Stimulated activated CD4-positive, alpha-beta T cell treated with anti-CD3 and anti-CD28 coated beads, Interleukin-4, amount 100 ng/mL, for 24 hours (primary cell): ENCODE measurements at places on chromosomes 1 and 21.

GRCh38 chr1:26788836-26789611, 1.3 kb downstream of the PIGV start:
- peak; percentile 92 for DNase-seq

GRCh38 chr1:219076326-219076937, 97.2 kb upstream of the LYPLAL1 start:
- DNase-seq: no peak

GRCh38 chr1:200972985-200973742, 50.4 kb downstream of the KIF21B start:
- no peak for DNase-seq

GRCh38 chr1:164707868-164708331, 148.9 kb downstream of the PBX1 start:
- no peak for DNase-seq

DNA sequence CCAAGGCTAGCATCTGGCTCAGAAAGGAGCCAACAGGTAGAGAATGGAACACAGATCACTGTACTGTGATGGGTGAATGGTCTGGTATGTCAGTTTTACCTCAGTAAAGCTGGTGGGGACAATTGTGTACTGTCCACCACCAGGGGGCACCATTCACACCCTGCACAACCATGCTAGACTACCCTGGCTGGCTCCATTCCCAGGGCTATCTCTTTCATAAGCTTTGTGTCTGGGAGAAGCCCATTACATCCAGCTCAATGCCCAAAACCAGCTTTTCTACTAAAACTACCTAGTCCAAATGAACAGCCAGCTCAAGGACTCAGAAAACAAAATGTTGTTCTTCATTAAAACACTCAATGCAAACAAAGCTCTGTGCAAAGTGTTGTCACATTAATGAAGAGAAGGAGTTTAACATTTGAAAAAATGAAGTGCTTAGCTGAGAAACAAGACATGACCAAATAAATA, 62.0 kb upstream of the RASAL2 start:
- peak; percentile 4 for DNase-seq

GRCh38 chr21:46475296-46475695, 16.6 kb downstream of the DIP2A start:
- no peak for DNase-seq

DNA sequence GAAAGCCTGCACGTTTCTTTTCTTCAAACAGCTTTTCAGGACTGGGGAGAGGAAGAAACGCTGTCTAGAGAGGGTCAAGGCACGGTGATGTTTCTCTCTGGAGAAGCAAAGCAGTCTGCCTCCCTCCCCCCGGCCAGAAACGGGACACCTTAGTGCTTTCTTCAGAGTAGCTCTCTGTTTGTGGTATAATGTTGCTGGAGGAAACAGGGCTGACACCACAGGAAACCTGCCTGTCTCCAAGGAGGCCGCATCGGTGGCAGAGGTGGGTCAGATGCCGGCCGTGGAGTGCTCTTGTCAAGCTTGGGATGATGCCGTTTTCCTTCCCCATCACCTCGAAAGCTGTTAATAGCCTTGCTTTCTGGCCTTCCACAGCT, 139.4 kb downstream of the DHRS3 start:
- DNase-seq: peak; percentile 24

GRCh38 chr1:61120246-61120840, 38.0 kb downstream of the NFIA start:
- no peak for DNase-seq

GRCh38 chr21:44760376-44760775, 41.2 kb downstream of the UBE2G2 start:
- DNase-seq: no peak
